Stimulated activated CD4-positive, alpha-beta T cell treated with anti-CD3 and anti-CD28 coated beads, Interleukin-15, amount 100 ng/mL, for 48 hours (primary cell): ENCODE measurements at places on chromosomes 3 and 15.

- DNase-seq, result peak; percentile 54
These were observed 17.6 kb downstream of the C15orf62 start for GRCh38 chr15:40787344-40787841.

GRCh38 chr3:62098646-62099365 is 274.5 kb downstream of the FEZF2 start:
- DNase-seq, result no peak

GRCh38 chr15:75928680-75929608 is 25.3 kb downstream of the FBXO22 start:
- DNase-seq, result no peak

GRCh38 chr3:171476532-171477102 is 16.4 kb upstream of the TNIK start:
- no peak for DNase-seq

DNA sequence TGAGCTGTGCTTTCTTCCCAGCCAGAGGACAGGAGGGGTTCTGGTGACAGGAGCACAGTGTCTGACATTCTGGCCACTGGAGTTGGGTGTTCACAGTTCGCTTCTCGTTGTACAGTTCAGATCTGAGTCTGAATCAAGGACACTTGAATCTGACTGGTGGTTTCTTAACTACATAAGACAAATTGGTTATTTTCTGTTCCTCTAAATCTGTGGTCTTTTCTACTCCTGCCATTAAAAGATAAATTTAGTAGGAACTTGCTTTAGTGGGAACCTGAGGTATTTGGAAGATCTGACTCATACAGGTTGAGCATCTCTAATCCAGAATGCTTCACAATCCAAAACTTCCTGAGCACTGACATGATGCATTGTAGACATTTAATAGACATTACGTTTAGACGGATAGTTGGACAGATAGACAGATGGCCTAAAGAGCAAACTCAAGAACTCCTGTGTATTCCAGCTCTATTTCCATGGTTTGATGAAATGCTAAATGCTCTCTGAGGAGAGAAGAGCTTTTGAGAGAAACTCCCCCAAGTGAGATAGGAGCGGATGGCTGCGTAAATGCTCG is 71.0 kb downstream of the CCK start:
- no peak for DNase-seq

- no peak for DNase-seq
These were observed 28.4 kb downstream of the OXSM start for GRCh38 chr3:25818335-25818734.
